Central memory CD4-positive, alpha-beta T cell (primary cell): ENCODE measurements at places on chromosomes 6 and 20.

DNA sequence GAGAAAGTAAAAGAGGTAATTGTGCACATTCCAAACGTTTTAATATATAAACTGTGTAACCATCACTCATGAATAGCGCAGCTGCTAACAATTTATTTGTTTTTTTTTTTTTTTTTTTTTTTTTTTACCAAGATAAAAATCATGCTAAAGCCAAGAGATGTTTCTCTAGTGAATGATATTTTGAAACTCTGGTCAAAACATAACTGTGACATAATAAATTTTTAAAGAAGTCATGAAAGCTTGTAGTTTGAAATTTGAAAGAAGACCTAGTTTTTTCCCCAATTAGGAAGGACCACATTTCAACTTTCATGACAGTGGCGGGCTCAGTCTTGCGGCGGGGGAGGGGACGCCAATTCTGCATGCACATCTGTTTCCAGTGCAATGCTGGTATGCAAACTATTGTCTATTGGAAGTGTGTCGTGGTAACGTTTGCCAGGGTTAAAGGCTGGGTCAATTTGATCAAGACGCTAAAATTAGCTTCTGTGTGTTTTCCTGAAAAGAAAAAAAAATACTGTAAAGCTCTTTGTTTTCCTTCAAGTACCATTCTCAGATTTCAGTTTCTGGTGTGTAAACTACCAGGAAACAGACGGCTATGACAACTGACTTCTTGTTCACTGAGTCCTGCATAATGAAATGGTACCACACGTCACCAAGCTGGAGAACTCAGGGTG, 211.9 kb downstream of the FOXC1 start:
- no peak for DNase-seq

DNA sequence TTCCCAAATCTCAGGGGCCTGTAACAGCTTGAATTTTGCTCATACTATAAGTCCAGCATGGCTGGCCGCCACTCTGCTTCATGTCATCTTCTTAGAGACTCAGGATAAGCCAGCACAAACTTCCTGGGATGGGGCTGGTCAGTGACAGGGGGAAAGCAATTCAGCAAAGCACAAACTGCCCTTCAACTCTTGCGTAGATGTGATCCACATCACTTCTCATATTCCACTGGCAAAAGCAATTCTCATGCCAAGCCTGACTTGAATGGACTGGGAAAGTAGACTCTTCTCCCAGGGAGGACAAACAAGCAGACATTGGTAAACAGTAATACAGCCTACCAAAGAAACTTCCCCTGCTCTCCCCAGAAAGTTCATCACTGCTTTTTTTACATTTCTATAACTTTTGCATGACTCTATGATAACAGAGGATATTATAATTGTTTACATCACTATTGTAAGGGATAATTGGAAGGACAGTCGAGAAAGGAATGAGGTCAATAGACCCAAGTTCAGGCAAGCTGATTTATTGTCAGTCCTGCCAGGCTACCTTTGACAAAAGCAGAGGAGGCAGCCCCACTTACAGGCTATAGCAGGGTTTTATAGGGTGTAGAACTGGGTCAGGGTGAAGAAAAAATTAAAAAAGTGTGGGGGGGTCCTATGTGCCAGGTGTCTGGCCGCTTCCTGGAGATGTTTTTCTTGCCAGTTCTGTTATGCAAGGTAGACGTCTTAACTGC, 37.4 kb downstream of the RBM24 start:
- no peak for DNase-seq

DNA sequence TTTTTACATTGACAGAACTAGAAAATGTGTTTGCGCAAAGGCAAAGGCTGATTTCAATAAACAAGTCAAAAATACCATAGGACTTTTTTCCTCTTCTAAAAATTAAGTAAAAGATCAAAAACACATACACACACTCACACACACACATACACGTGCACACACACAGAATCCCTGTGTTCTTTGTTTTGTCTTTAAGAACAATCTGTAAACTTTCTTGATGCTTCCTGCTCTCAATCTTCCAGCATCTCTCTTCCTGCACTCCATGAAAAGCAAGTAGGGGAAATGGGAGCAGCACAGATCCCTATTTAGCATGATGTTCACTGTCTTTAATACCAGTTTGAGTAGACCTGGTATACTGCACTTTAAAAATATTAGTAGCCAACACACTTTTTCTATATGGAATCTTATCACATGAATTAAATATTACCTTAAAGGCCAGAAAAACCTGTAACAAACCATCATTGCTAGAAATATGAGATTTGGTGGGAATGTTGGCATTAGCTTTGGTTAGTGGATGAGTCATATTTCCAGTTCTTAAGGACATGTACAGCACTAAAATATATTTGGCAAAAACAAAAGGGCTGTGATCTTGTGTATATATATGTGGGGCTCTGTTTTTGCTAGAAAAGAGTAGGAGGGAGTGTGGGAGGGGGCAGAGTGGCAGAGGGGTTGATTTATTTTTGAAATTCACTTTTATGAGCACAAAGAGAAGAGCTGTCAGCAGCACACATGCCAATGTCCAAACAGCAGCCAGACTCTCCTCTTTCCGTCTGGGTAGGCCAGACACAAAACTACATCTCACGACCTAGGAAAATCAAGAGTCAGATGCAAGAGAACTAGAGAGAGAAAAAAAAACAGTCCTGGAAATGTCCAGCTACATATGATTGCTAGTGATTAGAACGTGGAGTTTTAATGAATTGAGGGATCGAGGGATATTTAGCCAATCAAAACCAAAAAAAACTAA, 4.6 kb downstream of the PTPRK start:
- no peak for DNase-seq

- no peak for DNase-seq
Measured at GRCh38 chr6:113854531-113855499, 2.3 kb upstream of the MARCKS start.

DNA sequence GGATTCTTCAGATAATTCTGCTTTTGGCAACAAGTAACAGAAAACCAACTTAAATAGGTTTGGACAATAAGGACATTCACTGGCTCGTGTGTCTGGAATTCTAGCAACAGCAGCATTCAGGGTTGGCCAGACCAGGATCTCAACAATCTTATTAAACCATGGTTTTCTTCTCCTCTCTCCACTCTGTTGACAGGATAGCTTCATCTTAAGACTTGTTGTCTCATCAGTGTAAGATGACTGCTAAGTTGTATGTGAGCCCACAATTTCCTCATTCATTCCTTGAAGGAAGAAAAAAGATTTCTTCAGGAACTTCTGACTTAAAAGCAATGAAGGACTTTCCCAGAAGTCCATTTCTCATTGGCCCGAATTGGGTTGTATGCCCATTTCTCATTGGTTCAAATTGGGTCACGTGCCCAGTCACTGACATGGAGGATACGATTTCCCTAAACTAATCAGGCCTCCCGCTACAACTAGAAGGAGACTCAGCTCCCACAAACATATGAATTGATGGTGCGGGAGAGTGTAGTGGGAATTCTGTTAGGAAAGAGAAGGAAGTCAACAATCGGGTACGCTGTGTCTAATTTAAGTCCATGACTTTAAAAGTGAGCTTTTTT, 83.7 kb downstream of the SLC22A3 start:
- no peak for DNase-seq

GRCh38 chr6:26034905-26035304, 52.3 kb upstream of the HFE start:
- no peak for DNase-seq

DNA sequence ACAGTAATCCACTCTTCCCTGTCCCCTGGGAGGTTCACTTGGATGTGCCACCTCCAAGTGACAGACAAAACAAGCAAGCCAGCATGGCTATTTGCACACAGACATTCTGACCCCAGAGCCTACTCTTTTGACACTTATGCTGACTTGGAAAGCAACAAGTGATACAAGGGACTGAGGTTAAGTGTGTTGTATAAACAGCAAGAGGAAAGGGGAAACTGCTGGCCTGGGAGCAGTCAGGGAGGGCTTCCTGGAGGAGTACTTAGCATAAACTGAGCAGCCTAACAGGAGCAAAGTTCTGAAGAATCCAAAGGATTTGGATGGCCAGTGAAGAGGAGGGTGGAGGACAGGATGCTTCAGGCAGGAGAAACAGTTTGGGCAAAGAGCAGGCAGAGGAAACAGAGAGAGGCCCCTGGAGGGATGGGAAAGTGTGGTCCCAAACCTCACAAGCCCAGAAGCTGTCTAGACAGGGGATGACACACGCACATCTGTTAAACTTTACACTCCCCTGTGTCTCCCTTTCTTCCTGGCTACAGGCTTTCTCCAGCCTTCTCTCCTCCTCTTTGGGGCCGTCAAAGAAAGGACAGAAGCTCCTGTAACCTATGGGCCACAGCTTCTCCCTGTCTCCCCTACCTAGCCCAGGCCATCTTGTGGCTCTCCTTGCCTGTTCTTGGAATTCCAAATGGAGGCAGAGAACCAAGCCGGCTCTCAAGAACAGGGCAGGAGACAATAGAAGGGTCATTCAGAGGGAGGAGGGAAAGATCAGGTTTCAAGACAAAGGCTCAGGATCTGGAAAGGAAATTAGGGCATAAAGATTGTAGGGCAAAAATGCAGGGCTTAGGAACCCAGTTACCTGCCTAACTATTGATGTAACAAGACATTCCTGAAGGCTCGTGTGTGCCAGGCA, 19.3 kb downstream of the SULF2 start:
- no peak for DNase-seq

DNA sequence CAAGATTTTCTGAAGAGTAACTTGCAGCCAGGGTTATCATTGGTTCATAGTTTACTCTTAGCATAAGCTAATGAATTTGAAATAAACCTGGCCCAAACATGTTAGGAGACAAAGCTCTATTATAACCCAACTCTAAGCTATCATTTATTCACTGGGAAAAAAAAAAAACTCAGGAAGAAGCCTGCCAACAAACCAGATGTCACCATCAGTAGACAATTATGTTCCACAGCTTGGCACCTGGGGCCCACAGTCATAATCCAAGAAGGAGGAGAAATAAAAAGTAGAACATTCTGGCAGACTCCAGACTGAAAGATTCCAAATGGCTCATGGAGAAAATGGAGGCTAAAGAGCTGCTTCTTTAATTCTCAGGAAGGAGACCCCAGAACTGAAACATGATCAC, 100.0 kb upstream of the CNR1 start:
- DNase-seq: no peak

DNA sequence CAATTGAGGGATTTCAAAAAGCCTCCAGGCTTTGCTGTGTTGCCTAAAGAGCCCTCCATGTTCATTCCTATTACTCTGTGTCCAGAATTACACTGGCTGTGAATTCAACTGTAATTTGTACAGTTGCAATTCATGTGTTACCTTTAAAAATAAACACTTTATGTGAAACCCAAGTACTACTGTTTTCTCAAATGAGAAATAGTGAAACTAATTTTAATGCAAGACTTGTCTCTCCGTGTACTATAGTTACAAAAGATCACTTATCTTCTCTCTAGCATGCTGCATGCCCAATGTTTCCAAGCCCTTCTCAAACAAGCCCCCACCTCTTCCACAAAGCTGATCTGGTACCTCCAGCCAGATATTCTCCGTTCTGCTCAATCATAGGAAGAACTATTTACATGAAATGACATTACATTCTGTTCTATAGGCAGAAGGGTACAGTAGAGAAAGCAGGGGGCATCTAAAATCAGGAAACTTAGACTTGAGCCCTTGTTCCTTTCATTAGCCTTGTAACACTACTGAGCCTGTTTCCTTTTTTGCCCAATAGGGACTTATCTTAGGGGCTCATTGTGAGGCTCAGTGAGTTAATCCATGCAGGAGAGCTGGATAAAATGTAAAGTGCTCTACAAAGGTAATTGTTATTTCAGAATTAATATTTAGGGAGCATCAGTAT, 12.3 kb upstream of the COL9A1 start:
- DNase-seq: no peak
